ENCODE measurements at places on chromosomes 4 and X.

- no peak for DNase-seq
Measured at GRCh38 chr4:24764345-24764744, 31.0 kb upstream of the SOD3 start.

DNA sequence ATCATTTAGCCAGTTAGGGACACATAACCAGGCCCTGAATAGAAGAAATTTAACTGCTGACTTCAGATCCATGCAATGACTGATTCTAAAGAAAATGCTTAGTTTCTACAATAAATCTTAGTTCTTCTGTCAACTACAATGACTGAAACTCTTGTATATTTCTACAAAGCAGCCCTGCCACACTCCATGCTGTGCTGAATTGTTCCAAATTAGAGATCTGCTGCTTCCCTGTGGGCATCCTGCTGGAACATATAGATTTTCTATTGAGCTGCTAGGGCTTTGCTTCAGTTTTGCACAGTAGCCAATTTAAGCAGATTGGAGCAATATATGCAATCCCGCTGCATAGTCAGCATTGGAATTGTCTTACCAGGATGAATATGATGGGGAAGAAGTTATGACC is 312.8 kb upstream of the SMIM31 start:
- DNase-seq, result no peak

DNA sequence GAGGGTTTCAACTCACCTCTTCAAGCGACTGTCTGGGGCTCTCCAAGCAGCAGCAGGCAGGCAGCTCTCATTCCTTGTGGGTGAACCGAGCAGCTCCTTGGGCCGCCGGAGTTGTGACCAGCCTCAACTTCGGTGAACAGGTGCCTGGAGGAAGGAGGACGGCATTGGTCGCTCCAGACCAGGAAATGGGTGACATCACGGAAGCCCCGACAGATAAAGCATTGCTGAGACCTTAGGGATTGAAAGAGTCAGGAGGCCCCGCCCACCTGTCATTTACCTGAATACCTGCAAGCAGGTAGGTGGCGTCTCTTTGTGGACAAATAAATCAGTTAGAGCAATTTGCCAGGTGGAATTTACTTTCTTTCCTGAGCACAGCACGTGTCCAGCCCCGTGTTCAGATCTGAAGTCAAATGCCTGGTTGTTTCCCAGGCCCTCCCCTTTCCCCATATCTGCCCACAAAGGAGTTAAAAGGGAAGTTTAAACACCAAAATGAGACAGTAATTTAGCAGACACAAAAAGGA is at the start of gene LNX1:
Gene LNX1 (minus strand): TSS at position 115 of the 521 bp plus-strand sequence. CDS start 17,484 bp downstream, outside the sequence.
- no peak for DNase-seq

DNA sequence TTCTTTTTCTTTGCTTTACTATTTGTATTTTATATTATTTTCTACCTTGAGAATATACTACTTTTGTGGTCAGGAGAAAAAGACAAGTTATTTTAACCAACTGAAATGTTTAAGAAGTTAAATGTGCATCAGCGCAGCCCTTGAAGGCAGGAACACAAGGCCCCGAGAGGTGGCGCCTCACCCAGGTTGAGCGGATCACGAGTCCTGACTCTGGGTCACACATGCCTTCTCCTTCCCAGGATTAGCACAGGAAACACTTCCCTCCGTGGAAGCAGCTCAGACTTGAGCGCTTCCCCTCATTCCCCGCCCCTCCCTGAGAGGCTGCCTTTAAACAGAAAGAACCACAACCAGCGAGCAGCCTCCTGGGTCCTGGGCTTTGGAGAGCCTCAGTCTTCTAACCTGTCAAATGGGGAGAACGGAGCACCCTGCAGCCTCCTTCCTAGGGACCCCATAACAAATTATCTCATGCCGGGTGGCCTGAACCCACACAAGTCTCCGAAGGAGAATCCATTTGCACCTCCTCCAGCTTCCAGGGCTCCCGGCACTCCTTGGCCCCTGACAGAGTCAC is 217.6 kb downstream of the AFAP1 start:
- DNase-seq, result no peak

DNA sequence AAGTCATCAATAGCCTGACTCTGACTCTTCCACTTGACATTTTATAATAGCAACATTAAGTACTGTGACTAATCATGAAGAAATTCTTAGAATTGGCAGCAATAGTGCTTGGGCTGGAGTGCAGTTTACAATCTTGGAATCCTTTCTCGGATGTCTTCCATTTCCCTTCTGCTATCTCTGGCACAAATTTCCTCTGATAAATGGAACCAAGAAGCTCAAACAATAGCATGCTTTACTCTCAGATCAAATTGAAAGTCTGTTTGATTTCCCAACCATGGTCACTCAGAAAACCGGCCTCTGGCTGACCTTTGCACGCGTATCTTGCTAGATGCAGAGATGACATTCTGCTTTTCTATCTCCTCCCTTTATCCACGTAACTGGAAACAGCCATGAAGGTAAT is 99.0 kb upstream of the SPANXC start:
- DNase-seq, result no peak

GRCh38 chrX:100864657-100865391 is 9.3 kb downstream of the NOX1 start:
- no peak for DNase-seq

DNA sequence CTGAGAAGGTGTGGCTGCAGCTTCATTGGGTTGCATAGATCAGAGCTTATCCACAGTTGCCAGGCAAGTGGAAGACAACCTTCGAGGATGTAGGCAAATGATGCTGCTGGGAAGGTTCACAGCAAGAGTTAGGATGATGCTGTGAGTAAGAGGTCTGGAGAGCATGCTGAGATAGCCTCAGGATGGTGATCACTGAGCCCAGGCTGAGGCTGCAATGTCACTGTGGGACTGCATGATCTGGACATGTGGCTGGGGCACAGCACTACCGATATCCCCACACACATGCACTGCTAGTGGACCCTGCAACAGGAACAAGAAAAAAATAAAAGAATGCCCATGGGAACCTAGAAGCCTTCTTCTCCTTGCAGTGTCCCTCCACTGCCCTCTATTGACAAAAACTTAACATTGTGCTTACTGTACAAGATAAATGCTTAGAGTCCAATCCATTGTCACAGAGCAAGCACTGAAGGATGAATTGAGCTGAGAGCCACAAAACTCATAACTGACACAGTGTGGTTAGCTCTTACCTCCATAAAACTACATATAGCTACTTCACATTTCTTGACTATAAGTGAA is 105.6 kb downstream of the CNKSR2 start:
- peak; percentile 30 for DNase-seq

- DNase-seq, result peak; percentile 68
Measured at GRCh38 chrX:123833387-123833786, 26.5 kb upstream of the XIAP start.

DNA sequence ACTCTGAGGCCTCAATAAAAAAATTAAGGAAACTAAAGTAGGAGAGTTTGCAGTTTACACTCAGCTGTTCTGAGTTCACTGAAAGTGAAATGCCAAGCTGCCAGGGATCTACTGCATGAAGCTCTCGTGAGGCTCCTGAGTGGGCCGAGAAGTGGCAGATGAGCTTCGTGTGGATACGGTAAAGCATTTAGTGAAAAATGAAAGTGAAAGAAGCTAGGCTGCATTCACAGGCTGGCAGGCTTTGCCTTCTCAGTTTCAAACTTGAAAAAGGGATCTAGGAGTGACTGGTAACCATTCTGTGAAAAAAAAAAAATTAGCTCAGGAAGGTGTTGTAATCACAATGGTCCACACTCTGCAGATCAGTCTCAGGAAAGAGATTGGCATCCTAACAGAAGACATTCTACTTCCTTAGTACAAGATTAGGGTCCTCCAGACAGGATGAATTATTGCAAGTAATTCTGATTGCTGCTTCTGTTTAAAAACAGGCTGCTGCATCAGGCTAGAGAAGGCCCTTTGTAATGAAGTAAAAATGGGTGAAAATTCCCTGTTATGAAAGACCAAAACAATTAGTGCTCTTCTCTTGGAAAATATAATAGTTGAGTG is 679.9 kb downstream of the RPA4 start:
- DNase-seq, result peak; percentile 47

DNA sequence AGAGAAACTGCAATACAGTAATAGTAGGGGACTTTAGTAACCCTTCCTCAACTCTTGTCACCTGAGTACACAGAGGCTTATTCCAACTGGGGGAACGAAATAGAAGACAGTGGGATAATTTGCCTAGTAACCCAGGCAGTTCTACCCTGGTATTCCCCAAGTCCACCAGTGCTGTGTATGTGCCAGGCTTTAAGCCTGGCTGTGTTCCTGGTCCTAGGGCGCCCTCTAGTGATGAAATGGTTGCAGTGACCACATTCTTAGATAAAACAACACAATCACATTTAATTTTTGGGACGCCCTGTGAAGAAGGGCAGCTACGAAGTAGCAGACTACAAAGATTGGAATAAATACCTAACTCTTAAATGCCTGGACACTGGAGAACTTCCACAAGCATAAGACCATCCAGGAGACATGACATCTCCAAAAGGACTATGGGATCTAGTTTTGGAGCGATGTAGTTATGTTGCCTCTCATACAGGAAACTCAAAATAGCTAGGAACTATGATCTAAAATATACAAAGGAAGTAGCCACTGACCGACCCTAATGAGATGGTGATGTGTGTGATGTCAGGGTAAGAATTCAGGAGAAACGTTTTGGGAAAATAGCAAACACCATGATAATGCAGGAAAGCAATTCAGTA is 288.5 kb upstream of the ZCCHC13 start:
- peak; percentile 67 for DNase-seq

DNA sequence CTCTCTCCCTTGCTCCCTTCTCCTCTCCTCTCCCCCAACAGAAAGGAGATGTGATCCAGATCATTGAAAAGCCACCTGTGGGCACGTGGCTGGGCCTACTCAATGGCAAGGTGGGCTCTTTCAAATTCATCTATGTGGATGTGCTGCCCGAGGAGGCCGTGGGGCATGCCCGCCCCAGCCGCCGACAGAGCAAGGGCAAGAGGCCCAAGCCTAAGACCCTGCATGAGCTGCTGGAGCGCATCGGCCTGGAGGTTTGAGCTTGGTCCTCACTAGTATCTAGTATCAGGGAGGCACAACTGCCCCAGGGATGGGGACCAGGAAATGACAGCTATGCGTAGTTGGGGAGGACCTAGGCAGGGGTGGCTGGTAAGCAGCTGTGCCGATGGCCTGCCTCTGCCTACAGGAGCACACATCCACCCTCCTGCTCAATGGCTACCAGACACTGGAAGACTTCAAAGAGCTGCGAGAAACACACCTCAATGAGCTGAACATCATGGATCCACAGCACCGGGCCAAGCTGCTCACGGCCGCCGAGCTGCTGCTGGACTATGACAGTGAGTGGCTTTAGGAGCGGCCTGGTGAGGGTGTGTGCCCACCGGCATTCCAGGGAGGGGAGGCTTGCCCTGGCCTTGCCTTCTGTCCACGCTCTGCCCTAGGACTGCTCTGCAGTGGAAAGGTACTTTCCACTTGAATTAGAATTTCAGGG is 13.0 kb downstream of the SASH3 start:
- no peak for DNase-seq

- no peak for DNase-seq
Measured at GRCh38 chr4:65651031-65651430, 19.3 kb downstream of the EPHA5 start.

GRCh38 chr4:147381749-147382148 is 99.1 kb upstream of the EDNRA start:
- no peak for DNase-seq

DNA sequence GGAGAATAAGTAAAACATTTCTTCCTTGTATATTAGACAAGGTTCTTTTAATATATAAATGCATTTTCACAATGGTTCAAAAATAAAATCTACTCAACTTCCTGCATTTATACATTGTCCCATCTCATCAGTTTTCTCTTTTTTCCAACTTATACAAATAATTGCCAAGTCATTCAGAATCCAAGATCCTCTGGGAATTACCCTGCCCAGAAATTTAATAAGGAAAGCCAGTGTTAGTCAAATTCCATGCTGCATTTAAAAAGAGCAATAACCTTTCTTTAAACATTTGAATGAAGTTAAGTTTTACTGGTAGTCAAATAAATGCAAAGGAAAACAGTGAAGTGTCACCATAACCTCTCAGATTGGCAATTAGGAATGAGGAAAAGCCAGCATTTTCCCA is 357.9 kb downstream of the PPP3CA start:
- DNase-seq, result no peak

GRCh38 chrX:48719958-48720357 is 23.4 kb downstream of the SUV39H1 start:
- no peak for DNase-seq

GRCh38 chrX:108396188-108396891 is 41.9 kb downstream of the COL4A6 start:
- DNase-seq, result no peak

- DNase-seq, result no peak
Measured at GRCh38 chr4:132169660-132170059, 979.4 kb upstream of the PCDH10 start.

- DNase-seq, result no peak
Measured at GRCh38 chr4:12949719-12950490, 534.2 kb downstream of the RAB28 start.

DNA sequence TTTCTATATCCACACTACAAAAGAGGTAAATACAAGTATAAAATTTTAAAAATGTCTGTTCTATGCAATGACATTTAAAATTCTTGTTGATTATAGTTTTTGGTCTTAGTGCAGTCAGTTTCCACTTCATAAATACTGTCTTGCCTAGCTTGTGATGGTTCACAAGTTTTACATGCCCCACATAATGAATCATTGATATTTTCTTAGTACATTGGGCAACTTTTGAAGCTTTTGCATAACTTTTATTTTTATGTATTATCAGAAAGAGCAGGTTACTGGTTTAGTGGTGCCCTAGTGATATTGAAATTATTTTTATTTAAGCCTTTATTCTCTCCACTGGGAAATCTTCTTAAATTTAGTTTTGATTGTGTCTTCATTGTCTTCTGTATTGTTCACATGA is 388.0 kb downstream of the CCSER1 start:
- DNase-seq, result no peak

GRCh38 chrX:124395145-124395880 is 49.0 kb downstream of the SH2D1A start:
- peak; percentile 2 for DNase-seq

DNA sequence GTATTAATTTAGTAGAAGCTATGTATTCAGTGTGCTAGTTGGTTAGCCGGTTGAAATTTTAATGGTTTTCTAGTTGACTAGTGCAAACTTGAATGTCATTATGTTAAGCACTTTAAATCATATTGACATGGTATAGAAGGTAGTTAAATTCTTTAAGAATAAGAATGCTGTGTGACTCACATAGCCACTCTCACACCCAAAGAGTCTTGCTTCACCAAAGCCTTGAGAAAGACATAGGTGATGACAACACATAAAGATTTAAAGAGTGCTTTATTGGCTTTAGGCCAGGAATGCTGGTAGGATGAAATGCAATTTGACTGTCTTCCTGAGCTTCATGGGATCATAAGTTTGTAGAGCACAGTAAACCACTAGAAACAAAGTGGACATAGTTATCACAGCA is 85.3 kb downstream of the DCAF8L2 start:
- no peak for DNase-seq

GRCh38 chrX:64894454-64895038 is 81.7 kb downstream of the ZC4H2 start:
- DNase-seq, result peak; percentile 11

DNA sequence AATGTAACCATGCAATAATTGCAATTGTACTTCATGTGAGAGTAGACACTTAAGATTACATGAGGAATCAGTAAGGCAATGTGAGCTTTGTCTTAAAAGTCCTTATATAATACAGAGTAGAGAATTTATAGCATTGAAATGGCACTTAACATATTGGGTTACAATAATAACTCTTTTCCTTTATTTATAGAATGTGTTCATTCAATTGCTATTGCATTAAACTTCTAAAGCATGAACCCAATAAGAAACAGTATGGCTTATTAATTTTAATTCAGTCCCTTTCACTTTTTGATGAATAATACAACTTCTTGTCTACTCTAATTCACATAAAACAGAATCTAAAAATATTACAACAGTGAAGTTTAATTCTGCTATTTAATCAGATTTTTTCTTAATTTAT is 174.2 kb upstream of the PABPC4L start:
- DNase-seq, result no peak

- DNase-seq, result no peak
Measured at GRCh38 chr4:109847896-109848442, at the start of gene LRIT3. Gene LRIT3, plus strand, starts transcription at chr4:109848107. Its CDS starts 95 bp downstream, at chr4:109848202.

Measured in CD4-positive, alpha-beta T cell treated with Interleukin-15 for 4 hours (primary cell).